Activated naive CD8-positive, alpha-beta T cell treated with anti-CD3 and anti-CD28 coated beads, Interleukin-2, amount 10 ng/mL, durations not matched to agents 7 days and 5 days (primary cell): ENCODE measurements at places on chromosomes 6 and 20. TPM values are rescaled to one million over a fixed set of nuclear protein-coding genes. Genes with fewer than 3 reads are reported as not detected.

- no peak for DNase-seq
Measured at GRCh38 chr6:157442291-157442690, 61.3 kb downstream of the ZDHHC14 start.

B4GALT5 gene
- 13.5 TPM for total RNA-seq

NRSN1 gene
- not detected for total RNA-seq

DNA sequence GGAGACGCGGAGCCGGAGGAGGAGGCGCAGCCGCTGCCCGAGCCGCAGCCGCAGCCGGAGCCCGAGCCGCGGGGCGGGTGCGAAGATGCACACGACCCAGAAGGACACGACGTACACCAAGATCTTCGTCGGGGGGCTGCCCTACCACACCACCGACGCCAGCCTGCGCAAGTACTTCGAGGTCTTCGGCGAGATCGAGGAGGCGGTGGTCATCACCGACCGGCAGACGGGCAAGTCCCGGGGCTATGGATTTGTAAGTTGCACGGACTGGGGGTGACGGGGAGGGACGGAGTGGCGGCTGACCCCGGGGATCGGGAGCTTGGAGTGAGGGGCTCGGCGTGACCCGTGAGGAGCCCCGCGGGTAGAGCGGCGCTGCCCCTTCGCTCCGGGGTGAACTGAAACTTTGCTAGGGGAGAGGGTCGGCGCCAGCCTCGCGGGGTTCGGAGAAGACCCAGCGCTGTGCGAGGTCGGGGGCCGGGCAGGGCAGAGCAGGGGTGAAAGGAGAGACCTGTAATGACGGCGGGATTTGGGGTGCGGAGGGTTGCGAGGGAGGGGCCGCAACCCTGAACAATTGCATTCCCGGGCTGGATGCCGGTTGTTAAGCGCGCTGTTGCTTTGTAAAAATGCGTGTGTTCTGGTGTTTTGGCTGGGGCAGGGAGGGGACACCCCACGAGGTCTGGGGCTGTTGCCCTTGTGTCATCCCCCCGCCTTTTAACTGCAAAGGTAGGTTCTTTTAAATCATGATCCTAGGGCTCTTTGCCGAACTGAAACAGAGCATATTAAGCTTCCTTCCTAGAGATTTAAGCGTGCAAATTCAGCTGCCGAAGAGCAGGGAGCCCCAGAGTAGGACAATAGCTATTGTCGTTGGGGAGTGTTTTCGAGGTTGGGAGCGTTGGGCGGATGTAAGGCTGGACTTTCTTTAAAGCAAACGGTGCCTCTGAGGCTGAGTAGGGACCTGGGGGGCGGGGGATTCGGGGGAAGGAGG is 628 bp downstream of the RBM24 start:
- DNase-seq: no peak

- no peak for DNase-seq
Measured at GRCh38 chr6:156974830-156975261, 197.7 kb downstream of the ARID1B start.

DNA sequence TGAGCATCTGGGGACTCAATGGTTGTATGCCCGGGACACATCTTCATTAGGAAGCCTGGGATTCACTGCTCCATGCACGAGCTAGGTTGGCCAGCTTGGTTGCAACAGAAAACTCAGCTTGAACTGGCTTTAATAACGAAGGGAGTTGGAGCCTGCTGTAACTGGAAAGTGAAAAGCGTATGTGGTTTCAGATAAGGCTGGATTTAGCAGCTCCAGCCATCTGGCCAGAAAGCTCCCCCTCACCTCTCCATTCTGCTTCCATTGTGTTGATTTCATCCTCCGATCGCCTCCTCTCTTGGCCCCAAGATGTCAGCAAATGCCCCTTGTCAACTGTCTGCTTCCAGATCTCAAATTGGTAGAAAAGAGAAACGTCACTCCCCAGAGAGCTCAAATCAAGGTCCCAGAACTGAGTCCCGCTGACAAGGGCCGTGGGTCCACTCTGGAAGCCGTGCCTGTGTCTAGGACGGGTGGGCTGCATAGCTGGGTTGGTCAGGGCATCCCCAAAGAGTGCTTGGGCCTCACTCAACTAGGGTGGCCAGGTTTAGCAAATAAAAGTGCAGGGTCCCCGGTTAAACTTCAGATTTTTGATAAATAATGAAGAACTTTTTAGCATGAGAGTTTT is 117.0 kb upstream of the PMEPA1 start:
- DNase-seq: no peak

SCUBE3 gene
- total RNA-seq: 0.22 TPM

DNA sequence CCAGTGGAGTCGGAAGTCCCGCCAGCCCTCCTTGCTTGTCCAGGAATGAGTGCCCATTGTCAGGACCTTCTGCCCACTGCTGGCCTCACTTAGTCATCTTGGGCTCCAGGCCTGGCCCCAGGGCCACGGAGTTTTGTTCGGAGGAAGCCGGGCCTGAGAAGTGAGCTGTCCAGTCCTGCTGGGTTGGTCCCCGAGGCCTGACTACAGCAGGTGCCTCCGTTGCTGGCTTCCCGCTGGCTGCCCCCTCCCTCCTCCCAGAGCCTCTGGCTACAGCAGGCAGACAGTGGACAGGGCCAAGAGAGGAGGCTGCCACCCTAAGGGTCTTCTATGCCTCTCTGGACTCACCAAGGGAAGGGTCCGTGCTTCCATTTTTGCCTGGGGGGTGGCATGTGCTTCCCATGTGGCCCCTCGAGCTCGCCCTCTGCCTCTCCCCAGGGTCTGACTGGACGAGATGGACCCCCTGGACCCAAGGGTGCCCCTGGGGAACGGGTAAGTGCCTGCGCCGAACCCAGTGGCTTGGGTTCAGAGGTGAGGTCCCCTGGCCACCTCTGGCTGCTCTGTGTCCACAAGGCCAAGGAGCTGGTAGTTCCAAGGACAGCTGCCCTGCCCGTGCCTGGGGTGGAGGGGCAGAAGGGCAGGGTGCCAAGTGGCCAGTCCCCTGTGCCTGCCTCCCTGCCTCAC is 2.8 kb downstream of the COL9A3 start:
- DNase-seq: no peak

GRCh38 chr6:16494793-16495192 is 256.4 kb downstream of the GMPR start:
- DNase-seq: no peak

DNA sequence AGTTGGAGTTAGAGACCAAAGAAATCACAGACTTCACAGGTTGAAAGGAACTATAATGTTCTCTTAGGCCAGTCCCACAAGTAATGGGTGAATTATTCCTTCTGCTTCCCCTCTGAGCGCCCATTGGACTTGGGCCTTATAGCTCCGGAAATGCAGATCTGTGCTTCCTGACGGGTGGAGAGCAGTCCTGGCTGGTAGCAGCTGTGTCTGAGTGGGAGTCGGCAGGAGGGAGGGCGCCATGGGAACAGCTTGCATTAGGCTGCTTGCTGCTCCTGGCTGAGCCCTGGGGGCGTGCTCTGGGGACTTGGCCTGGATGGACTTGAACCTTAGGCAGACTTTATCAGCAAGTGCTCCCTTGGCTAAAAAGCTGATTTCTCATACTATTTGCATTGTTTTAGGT is 18.4 kb upstream of the NUP153 start:
- DNase-seq: no peak

TMEM14C gene
- 41.5 TPM for total RNA-seq

SF3B5 gene
- total RNA-seq: 133 TPM

OR2J3 gene
- not detected for total RNA-seq

PIGU gene
- total RNA-seq: 17.0 TPM

- no peak for DNase-seq
Measured at GRCh38 chr6:52186480-52186879, 305 bp downstream of the IL17A start.

DNA sequence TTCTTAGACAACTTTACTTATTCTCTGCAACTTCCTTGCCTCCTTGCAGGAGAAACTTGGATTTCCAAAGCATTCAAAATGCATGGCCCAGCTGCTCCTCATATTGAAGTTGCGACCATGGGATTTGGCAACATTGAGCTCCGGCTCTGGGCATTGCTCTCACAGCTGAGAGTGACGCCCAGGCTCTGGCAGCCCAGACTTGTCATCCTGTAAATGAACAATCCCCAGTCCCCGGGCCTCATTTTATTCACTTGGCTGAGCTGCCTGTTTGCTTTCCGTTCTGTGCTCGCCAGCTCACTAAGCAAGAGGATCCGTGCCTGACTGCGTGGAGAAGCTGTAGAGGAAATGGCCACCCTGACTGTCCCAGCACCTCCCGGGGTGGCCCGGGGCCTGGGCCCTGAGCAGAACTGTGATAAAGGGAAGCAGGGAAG is 119.5 kb upstream of the CD93 start:
- no peak for DNase-seq

DNA sequence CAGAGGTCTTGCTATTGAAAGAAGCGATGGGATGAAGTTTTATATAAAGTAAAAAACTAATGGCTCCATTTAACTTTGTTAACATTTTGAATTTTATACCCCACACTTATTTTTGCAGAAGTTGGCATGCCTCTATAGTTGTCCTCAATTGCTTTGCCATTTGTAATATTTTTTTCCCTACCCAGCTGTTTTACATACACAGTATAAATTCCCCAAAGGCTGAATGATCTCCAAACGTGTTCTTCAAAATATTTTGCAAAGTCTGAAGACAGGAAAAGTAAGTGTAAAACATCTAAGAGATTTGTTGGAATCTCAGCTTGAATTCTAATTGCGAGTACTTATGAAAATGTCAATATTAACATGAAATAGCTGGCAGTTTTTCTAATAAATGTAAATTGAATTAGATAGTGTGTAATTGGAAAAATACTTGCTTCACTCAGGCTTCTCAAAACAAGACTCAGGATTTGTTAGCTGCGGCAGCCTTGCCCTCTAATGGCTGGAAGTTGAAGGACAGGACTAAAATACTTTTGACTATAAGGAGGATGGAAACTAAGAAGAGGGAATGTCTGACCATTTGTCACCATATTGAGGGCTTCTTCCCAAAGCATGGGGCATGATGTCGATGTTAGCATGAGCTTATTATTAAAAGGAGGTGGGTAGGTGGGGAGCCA is 226.8 kb downstream of the UST start:
- no peak for DNase-seq
